Mammary epithelial cell (primary cell): ENCODE measurements at places on chromosomes 1 and 21. TPM values are rescaled to one million over a fixed set of nuclear protein-coding genes. Genes with fewer than 3 reads are reported as not detected.

Gene SYCP1
- not detected in 2 replicates for total RNA-seq

Gene KCND3
- total RNA-seq = 0.48 and 0.64 TPM in 2 replicates

Gene EXTL2
- total RNA-seq = 18.2 TPM

Gene POU3F1
- total RNA-seq = 0.17 TPM

Gene SPRR5
- not detected for total RNA-seq

Gene SPRR4
- total RNA-seq = not detected in 2 replicates

Gene MTX1
- total RNA-seq = 49.3 and 60.2 TPM in 2 replicates

Gene SERTAD4
- 1.3 and 4.8 TPM in 2 replicates for total RNA-seq
